ENCODE measurements at places on chromosomes 3 and 15.

DNA sequence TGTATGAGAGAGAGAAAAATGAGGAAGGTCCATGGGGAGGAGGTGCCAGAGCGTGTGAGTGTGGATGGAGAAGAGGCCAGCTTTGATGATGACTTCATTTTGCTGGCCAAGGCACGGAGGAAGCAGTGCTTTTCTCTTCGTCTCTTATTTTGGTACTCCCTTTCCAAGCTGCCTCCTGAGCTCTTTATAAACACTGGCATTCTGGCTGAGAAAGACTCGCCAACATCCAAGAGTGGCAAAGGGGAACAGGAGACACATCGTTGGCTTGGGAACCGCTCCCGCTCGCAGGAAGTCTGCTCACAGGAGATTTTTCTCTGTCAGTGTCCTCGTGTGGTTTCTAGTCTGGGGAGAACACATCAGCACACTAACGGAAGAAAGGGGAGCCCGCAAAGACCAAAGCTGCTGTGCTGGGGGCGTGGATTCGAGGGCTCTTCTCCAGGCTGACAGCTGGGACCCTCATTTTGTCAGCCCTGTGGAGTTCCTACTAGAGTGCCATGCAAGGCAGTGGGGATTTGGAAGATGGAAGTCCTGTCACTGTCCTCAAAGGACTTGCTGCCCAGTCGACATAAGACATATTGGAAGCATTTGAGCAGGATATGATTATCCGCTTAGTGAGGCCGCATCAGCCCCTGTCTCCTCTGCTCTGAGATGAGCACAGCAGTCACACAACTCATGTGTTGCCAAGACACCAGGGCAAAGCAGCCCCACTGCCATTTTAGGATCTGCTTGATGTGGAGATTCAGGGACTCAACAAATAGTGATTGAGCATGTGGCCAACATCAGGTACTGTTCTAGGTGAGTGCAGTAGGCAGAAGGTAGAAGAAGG is 8.0 kb upstream of the SEMA4B start:
- DNase-seq = no peak

- DNase-seq = no peak
Measured at GRCh38 chr15:81856001-81856633, 189.7 kb downstream of the MEX3B start.

- DNase-seq = no peak
Measured at GRCh38 chr15:25238126-25238525, 200.7 kb downstream of the UBE3A start.

DNA sequence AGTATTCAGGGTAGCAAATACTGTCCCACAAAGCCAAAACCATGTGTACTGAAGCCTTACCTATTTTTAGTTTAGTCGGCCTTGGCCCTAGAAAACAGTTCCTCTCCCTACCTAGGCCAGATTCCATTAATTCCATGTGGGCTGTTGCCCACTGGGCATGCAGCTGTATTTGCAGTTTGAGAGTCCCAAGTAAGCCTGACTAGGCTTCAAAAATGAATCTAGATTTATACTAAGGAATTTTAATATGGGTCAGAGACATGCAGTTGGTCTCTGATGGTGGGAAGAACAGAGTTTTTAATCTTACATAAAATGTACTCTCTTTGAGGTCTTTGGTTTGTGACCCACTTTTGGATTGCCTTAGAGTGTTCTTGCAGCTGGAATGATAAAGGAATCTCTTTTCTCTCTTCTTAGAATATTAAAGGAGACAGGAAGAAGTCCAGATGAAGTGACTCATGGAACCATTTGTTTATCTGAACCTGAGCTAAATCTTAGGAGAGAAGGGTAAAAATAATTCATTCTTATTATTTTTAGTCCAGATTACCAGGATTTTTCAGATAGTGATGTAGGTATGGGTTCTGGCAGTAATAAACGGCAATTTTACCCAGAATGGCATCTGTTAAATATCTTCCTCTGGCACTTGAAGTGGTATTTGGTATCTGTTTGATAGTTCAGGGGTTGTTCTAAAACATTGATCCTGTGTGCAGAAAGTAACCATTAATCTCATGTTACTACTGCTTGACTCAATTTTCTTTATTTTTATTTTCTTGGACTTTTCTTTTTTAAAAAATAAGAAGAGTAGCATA is 33.8 kb downstream of the GLCE start:
- no peak for DNase-seq

GRCh38 chr3:185283374-185283935 is 29.6 kb upstream of the EHHADH start:
- no peak for DNase-seq
